ENCODE measurements at places on chromosomes 6 and 20.

DNA sequence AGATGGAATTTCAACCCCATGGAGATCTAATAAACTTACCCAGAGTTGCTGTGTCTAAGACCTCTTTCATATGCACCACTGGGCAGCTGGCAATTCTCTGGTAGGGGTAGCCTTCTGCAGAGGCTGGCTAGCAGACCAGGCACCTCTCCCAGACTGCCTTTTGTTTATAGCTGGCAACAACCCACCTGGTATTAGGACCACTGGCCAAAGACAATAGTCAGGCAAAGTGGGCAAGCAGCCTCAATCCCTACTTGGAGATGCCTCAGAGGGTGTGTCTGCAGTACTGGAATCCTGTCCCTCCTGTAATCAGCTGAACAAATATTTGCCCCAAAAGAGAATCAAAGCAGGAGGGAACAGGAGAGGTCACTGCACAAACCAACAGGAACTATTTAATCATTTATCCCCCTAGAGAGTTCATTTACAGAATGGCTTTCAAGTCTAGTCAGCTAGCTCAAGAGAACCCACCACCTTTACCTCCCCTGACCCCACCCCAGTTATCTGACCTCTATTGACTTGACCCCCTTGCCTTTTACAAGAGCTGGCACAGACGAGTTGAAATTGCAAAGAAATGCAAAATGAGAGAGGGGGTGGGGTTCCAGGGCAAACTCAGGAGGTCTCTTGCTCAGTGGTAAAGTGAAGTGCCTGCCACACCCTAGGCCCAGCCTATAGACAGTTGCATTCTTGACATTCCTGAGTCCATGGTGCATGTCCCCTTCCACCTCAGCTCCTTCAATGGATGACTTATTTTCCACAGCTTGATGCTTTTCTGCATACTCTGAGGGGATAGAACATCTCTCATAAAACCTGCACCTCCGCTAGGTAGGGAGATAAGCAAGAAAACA, 2.8 kb downstream of the BCL2L1 start:
- DNase-seq: no peak

- no peak for DNase-seq
These were observed 171.3 kb upstream of the AGPAT4 start for GRCh38 chr6:161445021-161445799.

DNA sequence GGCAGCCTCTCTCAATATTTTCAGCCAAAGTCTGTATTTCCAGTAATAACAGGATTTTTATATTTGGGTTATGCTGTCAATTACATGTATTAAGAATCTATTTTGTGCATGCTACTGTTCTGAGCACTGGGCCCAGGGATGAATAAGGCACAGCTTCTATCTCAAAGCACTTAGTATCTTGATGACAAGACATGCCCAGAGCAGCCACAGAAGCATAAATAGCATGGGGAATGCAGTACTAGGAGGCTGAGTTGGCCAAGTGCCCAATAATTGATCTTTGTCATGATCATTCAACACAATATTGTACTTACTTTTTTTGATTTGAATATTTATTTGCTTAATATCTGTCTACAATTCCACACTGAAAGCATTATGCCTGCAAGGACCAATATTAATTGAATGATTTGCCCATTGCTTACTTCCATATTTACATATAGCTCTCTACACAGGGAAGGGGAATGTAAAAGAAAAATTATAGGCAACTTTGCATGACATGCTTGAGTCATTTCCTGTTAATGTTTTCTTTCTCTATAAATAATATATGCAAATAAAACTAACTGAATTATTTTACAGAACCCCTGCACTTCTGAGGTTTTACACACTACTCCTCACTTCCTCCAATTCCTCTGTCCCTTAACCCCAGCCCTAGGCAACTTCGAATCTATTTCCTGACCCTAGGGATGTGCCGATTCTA, 298.9 kb upstream of the BMP2 start:
- DNase-seq: no peak

DNA sequence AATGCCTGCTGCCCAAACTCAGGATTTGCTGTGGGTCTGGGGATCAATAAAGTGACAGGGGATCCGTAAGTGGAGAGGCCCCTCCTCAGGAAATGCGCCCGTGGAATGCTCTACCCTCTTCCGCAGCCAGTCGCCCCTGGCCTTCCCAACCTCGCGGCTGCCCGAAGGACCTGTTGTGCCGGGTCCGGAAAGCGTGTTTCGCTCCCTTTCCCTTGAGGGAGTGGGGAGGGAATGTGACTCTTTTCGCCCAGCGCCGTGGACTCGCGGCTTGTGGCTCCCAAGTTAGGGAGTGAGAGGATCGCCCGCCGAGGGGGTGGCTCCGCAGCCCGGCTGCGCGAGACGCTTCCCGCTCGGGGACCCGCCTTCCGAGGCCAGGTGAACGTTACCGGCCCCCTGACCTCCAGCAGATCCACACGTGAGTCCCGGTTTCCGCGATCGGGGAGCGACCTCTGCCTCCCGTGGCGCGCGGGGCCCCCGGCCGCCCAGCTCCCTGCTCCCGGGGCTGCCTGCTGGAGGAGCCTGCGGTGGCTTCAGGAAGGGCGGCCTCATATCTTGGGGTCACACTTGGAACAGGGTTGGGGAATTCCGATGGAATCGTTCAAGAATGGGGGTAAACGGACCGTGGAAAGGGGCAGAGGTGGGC, 666 bp downstream of the TPD52L1 start:
- DNase-seq: no peak

DNA sequence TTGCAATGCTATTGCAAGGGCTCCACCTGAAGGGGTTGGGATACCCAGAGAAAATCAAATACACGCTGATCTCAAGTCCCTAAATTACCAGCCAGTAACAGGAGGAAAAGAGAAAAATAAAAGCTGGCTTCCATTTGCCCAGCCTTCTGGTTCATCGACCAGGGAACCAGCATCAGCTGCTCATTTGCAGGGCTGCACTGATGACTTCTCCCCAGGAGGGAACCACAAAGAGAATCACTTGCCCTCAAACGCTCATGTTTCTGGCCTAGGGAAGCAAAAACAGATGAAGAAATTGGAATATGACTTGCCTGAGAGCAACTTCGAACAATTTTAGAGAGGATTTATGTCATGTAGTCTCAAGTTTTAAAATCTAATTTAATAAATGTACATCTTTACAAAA, 119.7 kb downstream of the SH3BGRL2 start:
- no peak for DNase-seq

DNA sequence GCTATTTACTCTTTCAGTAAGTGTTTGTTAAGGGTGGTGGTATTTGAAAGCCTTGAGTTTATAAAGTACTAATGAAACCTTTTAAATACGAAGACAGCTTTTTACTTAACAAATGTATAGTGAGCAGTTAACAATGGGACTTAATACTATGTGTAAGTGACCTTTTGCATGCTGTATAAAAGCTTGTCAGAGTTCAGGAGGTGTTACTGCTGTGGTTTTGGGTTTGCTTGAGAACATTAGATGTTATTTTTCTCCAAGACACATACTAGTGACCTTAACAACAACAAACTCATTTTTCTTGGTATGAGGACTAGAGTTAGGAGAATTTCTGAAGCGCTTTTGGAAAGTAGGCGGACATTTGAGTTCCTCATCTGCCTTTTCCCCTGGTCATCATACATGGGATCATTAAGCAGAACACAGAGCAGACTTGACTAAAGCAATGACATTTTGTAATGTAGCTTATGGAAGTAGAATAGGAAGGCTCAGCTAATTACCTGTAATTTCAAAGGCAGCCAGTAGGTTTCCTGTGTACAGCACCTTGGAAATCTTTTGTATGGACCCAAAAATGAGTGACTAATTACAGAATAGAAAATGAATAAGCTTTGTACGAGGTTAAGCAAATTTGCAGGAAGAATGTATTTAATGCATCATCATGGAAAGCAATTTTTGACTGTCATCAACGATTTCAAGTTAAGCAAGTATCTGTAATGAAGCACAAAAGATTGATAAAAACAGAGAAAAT, 14.1 kb downstream of the CDYL start:
- DNase-seq: no peak

DNA sequence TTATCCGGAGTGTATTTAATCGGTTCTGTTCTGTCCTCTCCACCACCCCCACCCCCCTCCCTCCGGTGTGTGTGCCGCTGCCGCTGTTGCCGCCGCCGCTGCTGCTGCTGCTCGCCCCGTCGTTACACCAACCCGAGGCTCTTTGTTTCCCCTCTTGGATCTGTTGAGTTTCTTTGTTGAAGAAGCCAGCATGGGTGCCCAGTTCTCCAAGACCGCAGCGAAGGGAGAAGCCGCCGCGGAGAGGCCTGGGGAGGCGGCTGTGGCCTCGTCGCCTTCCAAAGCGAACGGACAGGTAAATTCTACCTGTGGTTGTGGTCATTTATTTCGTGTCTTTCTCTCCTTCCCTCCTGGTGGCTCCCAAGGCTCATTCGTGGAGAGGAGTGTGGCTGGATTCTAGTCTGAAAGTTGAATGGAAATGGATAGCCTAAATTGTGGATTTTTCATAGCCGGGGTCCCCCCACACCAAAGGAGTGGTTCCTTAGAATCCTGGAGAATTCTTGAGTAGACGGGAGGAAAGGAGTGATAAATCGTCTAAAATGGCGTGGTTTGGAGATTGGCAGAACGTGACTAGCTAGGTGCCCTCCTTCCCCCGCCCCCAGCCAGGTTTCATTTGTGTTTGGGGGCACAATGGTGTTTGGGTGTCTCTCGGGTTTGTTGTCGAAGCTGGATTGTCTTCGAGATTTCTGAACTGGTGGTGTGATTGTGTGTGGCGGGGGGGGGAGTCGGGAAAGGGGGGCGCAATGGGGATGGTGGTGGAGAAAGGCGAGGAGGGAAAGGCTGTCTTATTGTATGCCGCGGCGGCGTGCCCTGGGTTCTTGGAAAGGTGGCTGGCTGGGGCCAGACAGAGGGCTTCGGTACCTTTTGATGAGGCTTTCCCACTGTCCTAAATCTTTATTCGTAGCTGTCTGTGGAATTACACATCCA, 673 bp downstream of the MARCKS start:
- no peak for DNase-seq

- no peak for DNase-seq
These were observed 8.9 kb downstream of the PNISR start for GRCh38 chr6:99416226-99416625.

DNA sequence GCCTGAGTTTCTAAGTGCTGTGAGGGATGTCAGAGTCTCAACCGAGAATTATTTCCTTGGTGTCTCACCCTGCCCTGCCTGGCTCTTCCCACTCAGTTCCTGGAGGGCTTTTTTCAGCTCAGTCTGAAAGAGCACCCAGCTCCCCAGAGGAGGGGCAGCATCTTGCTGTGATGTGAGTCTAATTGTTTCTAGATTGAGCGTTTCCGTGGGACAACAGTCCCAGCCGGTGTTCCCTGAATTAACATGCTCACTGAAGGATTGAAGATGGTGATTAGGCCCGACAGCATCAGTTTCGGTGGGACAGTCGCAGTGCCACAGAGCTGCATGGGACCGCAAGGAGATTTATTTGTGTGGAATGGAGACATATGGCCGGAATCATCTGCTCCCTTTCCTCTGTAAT, 587.6 kb downstream of the DHX35 start:
- DNase-seq: no peak

DNA sequence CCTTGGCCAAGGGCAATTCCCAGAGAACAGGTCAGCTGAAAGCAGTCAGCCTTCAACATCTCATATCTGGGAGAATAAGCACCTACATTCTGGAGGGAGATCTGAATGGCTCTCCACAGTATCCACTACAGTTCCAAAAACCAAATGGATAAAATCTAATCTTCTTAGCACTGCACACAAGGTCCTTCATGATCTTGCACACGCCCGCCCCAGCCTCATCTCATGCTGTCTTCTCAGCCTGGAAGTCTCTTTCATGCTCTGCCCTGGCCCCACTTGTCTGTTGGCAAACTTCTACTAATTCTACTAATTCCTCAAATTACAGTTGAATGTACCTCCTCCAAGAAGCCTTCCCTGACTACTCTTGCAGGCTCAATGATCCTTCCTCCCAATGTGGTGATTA, 1.8 kb upstream of the TTBK1 start:
- no peak for DNase-seq

- DNase-seq: no peak
These were observed 67.2 kb downstream of the PTPN1 start for GRCh38 chr20:50577175-50578018.

DNA sequence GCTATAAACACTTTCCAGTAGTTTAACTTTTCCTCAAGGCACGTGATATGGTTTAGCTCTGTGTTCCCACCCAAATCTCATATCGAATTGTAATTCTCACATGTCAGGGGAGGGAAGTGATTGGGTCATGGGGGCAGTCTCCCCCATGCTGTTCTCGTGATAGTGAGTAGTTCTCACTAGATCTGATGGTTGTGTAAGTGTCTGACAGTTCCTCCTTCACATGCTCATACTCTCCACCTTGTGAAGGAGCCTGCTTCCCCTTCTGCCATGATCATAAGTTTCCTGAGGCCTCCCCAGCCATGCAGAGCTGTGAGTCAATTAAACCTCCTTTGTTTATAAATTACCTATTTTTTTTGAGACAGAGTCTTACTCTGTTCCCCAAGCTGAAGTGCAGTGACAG, 127.9 kb downstream of the DTNBP1 start:
- DNase-seq: no peak

GRCh38 chr20:9294041-9294440, 220.3 kb upstream of the LAMP5 start:
- DNase-seq: no peak

GRCh38 chr6:33570806-33571636, 9.1 kb downstream of the BAK1 start:
- DNase-seq: peak; percentile 86

- DNase-seq: no peak
These were observed 468.0 kb downstream of the EPM2A start for GRCh38 chr6:145267076-145267867.

DNA sequence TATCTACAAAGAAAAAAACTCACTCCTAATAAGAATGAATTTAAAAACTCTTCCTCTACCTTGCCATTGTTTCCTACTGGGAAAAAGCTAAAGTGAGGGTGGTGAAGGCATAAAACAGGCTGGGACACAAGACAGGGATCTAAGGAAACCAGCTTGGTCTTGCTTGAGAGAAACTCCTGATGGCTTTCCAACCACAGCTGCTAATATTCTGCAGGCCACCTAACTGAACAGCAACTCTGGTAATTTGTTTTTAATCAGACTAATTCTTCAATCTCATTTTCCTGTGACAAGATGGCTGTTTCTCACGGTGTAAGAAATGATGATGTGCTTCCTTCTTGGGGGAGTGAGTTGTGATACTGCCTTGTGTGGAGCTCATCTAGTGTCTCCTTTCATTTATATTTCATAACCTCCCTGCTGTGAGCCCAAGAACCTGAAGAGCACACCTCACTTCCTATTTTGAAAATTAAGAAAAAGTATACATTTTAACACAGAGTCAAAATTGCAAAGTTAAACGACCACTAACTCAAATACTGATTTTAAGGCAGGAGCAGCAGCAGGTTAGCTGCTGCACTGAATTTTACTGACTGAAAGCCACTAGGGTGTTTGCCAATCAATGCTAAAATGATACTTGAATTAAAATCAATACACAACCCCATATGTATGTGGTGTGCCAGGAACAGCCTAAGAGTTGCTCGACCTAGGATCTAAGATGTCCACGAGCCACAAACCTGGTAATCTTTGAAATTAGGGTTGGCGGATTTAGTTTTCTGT, 58.0 kb downstream of the BACH2 start:
- no peak for DNase-seq

Data from T-helper 9 cell (primary cell).